ENCODE measurements at places on chromosomes 1 and 21.

GRCh38 chr21:38413958-38414548 is 84.2 kb downstream of the ERG start:
- no peak for DNase-seq

DNA sequence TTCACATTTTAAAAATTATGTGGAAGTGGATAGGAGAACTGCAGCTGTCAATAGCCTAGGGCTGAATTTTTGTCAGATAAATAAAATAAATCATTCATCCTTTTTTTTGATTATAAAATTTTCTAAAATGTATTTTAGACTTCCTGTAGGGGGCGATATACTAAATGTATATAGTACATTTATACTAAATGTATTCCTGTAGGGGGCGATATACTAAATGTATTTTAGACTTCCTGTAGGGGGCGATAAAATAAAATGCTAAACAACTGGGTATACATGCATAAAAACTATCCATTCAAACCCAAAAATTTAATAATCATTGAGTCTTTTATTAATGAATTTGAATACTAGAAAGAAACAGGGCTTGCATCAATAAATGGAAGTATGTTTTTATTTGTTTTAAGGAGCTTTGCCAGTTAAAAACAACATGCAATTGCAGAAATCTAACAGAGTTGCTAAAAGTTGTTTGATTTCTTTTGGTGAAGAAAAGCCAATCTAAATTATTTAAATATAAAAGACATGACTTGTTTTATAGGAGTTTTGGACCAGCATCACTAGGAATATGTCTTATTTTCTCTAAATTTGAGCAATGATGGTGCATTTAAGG is 31.4 kb downstream of the CLCA1 start:
- no peak for DNase-seq

- no peak for DNase-seq
Measured at GRCh38 chr1:46802081-46802480, 3.2 kb downstream of the CYP4B1 start.

DNA sequence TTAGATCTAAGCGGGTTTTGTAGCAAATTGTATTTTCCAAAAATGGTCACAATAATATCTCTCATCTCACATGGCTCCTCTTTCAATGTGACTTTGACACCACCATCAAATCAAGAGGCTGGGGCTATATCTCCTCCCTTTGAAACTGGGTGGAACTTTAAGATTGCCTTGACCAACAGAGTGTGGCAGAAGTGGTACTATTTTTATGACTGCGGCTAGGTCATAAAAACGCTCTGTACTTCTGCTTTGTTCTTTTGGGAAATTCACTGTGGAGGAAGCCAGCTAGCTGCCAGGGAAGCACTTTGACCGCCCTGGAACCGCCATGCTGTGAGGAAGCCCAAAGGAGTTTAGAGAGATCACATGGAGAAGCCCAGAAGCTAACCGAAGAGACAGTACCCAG is 50.7 kb upstream of the ACOT11 start:
- no peak for DNase-seq

- DNase-seq = no peak
Measured at GRCh38 chr1:64759968-64760367, 15.1 kb downstream of the RAVER2 start.

GRCh38 chr1:197920067-197920396 is 2.9 kb downstream of the LHX9 start:
- DNase-seq = no peak

DNA sequence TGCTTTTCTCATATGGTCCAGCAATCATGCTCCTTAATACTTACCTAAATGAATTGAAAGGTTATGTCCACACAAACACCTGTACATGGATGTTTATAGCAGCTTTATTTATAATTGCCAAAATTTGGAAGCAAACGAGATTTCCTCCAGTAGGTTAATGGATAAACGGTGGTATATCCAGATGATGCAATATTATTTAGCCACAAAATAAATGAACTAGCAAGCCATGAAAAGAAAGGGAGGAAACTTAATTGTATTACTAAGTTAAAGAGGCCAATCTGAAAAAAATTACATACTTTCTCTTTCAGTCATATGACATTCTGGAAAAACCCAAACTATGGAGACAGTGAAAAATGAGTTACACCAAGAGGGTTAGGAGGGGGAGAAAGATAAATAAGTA is 76.3 kb upstream of the LRRC7 start:
- no peak for DNase-seq

GRCh38 chr1:202733251-202733650 is 23.0 kb upstream of the SYT2 start:
- DNase-seq = no peak

DNA sequence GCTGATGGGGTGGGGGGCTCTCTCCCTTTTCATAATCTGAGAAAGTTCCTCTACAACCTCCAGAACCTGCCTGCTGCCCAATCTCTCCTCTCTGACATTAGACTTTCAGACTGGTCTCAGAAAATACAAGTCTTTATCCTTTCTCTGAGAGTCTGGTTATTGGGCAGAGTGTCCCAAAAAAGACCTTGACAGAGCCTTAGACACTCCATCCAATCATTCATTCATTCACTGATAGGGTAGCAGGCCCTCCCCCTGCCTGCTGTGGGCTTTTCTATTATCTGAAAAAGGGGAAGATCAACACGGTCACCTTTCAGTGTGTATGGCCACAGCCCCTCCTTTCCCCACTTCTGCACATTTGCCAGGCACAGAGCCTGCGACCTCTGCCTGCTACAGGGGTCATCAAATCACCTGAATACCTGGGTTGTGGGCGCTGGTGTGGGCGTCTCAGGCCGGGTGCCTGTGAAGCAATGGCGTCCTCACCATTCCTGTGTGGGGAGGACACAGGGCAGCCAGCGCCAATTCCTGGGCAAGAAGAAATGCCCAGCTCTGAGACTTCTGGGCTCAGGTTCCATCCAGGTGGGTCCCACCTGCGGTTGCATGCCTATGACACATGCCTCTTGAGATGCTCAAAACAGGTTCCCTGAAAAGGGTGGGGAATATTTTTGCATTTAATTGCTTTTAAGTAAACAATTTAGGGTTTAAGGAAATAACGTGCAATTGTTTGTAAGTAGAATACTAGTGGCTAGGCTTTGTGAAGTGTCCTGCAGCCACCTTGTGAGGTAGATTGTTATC is 52.8 kb downstream of the ELK4 start:
- no peak for DNase-seq

GRCh38 chr1:34763142-34763781 is 3.7 kb downstream of the GJB4 start:
- DNase-seq = no peak

DNA sequence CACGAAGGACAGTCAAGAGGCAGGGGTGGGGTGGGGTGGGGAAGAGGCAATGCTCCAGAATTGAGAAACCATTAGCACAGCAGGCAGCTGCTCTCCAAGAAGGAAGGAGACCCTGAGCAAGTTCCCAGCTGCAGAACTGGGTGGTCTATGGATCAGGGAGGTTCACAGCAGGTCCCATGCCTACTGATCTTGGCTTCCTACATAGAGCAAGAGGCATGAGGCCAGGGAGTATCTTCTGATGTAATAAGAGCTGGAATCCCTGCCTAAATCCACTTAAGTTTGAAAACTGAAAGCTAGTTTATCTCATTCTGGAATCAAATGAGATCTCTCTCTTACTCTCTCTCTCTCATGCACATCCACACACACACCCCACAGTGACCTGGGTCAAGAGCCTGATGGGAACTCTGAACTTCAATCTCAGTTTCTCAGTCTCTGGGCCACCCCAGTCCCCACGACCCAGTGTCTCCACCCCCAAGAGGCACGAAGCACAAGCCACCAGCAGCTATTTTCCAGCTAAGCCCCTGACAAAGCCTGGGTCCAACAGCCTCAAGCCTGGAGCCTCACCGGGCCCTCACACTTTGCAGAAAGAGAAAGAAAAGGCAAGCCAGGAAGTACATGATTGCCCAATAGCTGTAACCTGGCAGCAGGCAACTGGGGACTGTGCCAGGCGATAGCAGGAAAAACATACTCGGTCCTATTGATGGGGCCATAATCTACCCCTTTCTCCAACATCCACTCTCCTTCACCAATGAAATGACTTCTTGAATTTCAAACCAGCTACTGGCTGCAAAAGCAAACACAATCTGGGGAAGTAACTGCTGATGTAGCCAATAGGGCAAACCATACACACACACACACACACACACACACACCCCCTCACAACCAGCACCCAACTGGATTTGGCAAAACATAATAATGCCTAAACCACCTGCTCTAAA is 2.2 kb downstream of the NUAK2 start:
- no peak for DNase-seq

DNA sequence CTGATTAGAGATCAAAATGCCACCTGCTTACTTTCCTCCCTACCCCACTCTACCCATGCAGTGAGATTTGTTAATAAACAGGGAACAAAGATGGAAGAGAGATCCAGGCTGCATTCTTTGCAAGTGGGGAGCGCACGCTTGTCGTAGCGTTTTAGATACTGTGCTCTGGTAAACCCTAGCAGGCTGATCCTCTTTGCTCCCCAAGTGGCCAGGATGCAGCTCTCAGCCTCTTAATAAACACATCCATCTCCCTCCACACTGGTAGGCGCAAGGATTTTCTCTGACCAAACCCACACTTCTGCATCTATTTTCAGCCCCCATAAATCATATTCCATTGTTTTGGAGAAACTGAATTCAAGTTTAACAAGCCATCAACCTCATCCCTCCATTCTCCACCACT is 2.9 kb downstream of the PGBD5 start:
- DNase-seq = no peak

- DNase-seq = no peak
Measured at GRCh38 chr1:193416226-193417024, 230.0 kb upstream of the B3GALT2 start.

DNA sequence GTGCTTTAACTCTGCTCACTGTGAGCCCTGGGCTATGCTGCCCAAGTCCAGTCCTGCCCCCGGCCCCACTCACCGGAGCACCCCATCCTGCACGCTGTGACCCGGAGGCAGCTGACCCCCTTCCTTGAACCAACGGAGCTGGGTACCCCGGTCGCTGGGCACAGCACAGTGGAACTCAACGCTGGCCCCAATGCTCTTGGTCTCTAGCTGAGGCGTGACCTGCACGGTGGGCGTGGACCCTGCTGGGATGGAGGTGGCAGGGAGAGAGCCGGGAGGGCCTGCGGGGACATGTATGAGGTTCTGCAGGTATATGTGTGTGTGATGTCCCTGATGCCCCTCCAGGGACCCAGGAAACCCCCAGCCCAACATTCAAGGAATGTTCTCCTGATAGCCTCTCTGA is 24.7 kb downstream of the LDLRAD2 start:
- no peak for DNase-seq

DNA sequence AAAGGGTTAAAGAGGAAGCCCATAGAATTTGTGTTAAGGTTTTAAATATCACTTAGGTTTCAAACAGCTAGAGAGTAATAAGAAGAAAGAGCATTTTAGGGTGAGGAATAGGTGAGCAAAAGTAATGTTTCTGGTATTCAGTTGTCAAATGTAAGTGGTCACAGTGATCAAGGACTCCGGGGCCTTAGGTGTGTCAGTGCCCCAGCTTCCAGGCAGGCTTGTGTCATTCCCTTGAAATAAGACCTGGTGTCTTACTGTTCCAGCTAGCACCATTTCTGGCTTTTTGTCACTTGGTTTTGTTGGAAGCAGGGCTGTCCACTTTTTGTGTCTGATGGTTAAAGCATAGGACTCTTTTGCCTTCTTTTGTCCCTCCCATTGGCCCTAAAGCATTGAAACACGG is 69.6 kb downstream of the DYRK1A start:
- DNase-seq = no peak

GRCh38 chr1:86289161-86289560 is 107.0 kb downstream of the ODF2L start:
- DNase-seq = no peak

DNA sequence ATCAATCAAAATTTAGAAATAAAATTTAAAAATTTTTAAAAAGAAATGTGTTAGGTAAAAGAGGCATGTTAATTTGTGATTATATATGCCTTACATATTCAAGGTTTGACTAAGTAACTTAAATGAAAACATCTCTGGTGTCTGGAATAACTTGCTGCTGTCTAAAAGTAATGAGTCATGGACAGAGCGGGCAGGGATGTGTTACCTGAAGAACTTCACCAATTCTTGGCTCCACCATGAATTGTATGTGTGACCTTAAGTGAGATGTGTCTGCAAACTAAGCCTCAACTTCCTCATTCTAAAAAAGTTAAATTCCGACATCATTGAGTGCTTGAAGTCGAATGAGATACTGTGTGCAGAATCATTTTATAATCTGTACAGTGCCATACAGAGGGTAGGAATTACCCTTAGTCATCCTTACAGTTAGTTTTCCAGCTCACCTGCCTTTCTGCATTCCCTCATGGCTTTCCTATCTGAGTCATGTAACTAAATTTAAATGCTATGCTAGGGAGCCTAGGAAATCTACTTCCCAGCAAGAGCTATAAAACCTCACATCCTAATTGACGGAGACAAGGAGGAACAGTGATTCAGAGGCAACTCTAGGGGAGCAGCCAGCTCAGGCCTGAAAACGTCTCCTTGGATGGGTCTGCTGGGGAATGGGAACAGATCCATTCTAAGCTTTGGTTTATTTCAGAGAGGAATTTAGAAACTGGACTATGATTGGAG is 100.7 kb upstream of the TSPAN2 start:
- no peak for DNase-seq

DNA sequence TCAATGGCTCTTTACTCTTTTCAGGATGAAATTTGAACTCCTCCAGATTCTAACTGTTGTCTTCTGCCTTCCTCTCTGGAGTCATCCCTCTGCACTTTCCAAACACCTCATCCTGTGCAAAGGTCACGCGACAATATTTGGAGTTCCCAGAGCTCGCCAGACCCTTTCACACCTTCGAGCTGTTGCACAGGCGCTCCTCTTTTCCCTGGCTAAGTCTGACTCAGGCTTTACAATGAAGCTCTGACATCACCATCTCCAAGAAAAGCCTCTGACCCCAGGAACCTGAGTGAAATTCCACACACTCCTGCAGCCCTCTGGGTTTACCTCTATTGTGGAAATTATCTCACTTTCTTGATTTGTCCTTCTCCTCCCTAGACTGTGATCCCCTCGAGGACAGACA is 270.3 kb downstream of the RGS7 start:
- no peak for DNase-seq

DNA sequence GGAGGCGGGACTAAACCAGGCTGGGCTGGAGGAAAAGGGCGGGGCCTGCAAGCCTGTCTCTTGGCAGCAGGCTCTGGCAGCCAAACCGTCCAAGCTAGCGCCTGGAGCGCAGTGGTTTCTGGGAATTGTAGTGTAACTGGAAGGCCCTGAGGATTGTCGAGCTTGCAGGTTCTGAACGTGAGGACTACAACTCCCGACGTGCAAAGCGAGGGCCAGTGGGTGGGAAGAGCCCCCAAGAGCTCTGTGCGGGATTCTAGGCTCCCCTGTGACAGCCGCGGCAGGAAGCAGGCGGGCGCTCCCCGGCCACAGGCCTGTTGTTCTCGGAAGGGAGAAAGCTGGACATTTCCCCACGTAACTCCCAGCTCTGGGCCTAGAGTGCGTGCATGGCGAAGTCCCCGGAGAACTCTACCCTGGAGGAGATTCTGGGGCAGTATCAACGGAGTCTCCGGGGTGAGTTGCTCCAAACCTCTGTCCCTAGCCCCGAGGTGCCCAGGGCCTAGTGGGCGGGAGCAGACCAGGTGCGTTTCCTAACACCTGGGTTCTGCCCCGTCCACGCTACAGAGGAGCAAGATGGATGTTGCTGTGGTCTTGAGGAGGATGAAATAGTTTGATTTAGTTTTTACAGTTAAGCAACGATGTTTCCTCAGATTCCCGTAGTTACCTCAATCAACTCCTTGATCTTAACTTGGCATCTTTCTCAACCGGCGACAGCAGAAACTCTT is at the start of gene SDCCAG8:
Gene SDCCAG8 (plus strand): TSS at position 251 of the 722 bp plus-strand sequence. CDS start 133 bp downstream, at position 384.
- DNase-seq = peak; percentile 98
